ENCODE measurements at places on chromosomes 2 and 18.

- no peak for DNase-seq
These were observed 39.6 kb downstream of the KCTD18 start for GRCh38 chr2:200470230-200470629.

- DNase-seq, result no peak
These were observed 387.6 kb downstream of the TNS1 start for GRCh38 chr2:217615171-217615570.

- no peak for DNase-seq
These were observed 35.9 kb downstream of the SPRED2 start for GRCh38 chr2:65396348-65397026.

- no peak for DNase-seq
These were observed 63.2 kb downstream of the ADCY3 start for GRCh38 chr2:24856791-24857211.

- DNase-seq, result peak; percentile 79
These were observed 1.9 kb upstream of the CFAP53 start for GRCh38 chr18:50268022-50268747.

DNA sequence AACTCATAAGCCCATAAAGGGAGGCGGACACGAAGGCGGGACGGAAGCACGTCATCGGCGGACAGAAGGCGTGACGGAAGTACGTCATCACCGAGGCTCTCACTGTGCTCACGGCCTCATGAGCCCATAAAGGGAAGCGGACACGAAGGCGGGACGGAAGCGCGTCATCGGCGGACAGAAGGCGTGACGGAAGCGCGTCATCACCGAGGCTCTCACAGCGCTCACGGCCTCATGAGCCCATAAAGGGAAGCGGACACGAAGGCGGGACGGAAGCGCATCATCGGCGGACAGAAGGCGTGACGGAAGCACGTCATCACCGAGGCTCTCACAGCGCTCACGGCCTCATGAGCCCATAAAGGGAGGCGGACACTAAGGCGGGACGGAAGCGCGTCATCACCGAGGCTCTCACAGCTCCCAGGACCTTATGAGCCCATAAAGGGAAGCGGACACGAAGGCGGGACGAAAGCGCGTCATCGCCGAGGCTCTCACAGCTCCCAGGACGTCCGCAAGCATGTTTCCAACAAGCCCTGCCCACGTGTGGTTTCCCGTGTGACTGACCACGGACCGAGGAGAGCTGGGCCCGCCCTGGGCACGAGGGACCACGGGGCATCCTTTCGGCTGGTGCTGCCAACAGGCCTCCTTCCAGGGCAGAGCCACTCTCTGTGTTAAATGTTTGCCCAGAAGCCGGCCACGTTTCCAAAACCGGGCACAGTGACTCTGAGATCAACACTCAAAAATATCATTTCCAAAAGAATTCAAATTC is 182.7 kb upstream of the SALL3 start:
- no peak for DNase-seq

DNA sequence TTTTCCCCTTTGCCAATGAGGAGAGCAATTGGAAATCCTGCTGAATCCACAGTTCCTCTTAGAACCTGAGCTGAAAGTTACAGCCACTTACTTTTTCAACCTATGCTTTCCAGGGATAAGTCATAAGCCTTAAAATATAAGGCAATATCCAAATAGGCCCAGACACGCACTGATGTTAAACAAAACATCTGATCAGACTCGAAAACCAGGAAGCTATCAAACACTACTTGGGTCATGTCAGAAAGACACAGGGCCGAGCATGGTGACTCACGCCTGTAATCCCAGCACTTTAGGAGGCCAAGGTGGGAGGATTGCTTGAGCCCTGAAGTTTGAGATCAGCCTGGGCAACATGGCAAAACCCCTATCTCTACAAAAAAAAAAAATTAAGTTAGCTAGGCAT is 192.1 kb downstream of the SP3 start:
- no peak for DNase-seq

GRCh38 chr18:26479065-26479680 is 69.2 kb downstream of the KCTD1 start:
- DNase-seq, result no peak

- no peak for DNase-seq
These were observed 256.2 kb upstream of the KLHL29 start for GRCh38 chr2:23128684-23129292.

DNA sequence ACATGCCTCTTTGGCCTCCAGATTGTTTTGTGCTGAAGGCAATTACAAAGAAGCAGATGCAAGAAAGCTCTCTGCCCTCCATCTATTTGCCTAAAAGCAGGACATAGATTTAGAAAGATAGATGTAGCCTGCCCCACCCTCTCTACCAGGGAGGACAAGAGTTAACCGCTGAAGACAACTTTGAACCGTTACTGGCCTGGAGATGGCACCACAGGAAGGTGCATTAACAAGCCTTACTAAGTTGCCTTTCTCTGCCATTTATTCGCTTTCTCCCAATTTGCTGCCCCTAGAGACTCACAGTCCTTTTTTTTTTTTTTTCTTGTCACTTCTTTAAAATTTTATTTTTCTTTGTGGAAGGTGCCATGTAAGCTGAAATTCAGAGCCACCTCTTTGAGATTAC is 28.8 kb upstream of the RMDN2 start:
- DNase-seq, result no peak

GRCh38 chr2:208488686-208489564 is 82.3 kb downstream of the PTH2R start:
- no peak for DNase-seq

DNA sequence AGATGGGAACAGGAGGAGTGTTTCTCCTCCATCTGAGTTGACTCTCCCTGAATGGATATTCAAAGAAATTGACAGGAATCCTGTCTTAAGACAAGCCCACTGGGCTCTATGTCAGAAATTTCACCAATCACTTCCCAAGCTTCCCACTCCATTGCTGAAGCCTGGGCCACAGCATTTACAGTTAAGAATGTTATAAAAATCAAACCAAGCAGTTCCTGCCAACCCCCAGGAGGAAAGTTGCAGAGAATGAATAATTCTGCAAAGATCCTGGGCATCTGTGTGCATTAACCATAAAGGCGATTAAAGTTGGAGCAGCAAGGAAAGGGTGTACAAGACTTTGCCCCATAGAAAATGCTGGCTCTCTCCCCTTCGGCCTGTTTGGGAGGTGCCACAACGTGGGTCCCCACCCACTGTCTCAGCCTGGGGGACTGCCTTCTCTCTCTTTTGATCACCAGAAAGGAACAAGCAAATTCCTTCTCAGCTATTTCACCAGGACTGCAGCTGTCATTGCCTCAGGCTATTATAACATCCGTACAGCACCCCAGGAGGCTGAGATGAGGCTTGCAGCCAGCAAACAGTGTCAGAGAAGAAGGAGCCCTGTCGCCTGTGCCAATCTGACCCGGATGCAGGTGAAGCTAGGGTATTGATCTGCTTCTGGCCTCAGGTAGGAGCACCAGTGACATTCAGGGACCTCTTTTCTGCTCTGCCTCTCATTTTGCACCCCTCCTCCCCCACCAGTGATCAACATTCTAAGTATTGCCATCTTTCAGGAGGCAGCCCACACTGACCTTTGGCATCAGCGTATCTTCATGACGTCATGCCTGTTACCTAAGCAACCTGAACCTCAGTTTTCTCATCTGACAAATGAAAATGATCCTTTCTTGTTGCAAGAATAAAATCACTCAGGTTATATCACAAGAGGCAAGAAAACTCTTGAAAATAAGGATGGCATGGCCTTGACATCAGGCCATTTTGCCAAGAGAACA is 219.0 kb downstream of the SH3BP4 start:
- DNase-seq, result no peak

GRCh38 chr2:144229296-144229695 is 290.6 kb downstream of the ZEB2 start:
- DNase-seq, result no peak

GRCh38 chr2:164205347-164205746 is 415.9 kb downstream of the GRB14 start:
- DNase-seq, result no peak

DNA sequence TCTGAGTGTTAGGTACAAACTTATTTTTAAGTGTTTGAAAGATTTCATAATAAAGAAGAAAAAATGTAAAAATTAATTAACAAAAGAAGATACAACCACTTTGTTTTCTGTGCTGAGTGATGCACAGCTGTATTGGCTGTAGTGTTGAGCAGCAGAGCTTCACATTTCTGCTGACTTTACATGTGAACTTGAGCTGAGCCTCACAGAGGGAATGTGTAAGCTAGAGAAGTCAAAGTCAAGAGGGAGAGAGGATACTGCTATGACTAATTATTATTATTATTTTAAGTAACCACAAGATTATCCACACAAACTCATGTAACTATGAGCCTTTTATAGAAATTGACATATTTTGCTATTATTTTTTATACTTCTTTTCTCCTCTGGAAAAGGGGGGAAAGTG is 159.1 kb upstream of the ZSWIM2 start:
- DNase-seq, result no peak

GRCh38 chr2:135679125-135679524 is 62.5 kb upstream of the UBXN4 start:
- DNase-seq, result no peak

GRCh38 chr2:112256654-112257053 is 1.8 kb upstream of the ZC3H8 start:
- no peak for DNase-seq

DNA sequence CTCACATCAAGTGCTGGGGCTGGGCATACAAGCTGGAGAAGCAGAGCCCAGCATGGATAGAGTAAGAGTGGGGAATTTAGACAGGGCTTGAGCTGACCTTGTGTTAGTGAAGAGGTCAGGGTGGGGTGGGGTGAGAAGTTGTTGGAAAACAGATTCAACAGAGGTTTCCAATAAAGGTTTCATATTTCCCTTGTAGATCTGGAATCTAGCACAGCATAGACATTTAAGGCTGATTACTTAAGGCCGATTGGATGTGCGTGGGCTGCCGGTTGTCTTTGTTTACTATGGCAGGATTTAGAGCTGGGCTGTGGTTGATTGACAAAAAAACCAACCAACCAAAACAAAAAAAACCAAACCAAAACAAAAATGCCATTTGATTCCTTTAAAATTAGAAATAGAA is 114.9 kb upstream of the SEC11C start:
- DNase-seq, result no peak

DNA sequence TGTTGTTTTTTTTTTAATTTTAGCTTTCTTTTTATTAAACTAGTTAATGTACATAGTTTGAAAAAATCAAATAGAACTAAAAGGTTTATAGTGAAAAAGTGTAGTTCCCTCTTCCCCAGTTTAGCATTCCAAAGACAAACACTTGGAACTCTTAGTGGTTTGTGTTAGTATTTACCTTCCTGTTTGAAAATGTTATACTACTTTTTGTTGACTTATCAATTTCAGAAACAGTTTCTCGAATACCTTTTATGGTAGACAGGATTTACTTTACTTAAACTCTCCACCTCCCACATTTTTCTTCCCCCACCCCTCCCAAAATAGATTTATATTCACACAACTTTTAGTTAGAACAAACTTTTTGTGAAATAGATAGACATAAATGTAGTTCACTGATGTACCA is 26.7 kb downstream of the PLEKHA3 start:
- DNase-seq, result no peak
